ENCODE measurements at places on chromosomes 2 and 18.

DNA sequence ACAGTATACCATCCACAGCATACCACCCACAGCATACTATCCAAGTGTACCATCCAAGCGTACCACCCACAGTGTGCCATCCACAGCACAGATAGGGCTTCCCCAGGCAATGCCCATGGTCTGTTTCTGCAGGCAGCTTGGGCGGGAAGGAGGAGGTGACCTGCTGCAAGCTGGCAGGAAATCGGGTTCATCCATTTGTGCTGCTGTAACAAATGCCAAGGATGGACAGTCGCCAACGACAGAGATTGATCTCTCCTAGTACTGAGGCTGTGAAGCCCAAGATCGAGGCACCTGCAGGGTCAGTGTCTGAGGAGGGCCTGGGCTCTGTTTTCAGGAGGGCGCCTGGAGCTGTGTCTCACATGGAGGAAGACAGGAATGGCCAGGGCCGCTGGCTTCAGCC, 93.6 kb upstream of the SNTG2 start:
- no peak for DNase-seq

GRCh38 chr2:128395640-128396499, 77.2 kb upstream of the HS6ST1 start:
- DNase-seq: peak; percentile 32

- no peak for DNase-seq
These were observed 42.3 kb downstream of the FSIP2 start for GRCh38 chr2:185780890-185781289.

DNA sequence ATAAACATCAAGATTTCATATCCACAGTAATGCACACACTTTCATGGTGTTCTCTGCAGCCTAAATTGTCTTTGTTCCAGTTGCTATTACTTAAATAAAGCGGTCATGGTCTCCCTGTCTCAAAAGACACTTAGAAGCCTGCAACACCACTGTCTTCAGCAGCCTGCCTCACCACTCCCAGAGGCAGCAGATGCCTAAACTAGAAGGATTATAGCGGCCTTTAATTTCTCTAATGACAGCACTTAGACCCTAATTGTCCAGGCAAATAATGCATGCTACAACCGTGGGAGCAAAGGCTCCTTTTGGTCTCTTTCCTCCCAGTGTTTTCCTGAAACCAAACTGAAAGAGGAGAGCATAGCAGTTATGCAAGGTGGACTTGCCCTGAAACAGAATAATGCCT, 248.8 kb upstream of the SLC39A10 start:
- DNase-seq: no peak

GRCh38 chr18:58592223-58593214, 36.4 kb downstream of the ALPK2 start:
- DNase-seq: no peak

GRCh38 chr2:123659120-123659519, 366.0 kb upstream of the CNTNAP5 start:
- DNase-seq: no peak

All from fibroblast of pulmonary artery (primary cell).